ENCODE measurements at places on chromosomes 1 and 21.

DNA sequence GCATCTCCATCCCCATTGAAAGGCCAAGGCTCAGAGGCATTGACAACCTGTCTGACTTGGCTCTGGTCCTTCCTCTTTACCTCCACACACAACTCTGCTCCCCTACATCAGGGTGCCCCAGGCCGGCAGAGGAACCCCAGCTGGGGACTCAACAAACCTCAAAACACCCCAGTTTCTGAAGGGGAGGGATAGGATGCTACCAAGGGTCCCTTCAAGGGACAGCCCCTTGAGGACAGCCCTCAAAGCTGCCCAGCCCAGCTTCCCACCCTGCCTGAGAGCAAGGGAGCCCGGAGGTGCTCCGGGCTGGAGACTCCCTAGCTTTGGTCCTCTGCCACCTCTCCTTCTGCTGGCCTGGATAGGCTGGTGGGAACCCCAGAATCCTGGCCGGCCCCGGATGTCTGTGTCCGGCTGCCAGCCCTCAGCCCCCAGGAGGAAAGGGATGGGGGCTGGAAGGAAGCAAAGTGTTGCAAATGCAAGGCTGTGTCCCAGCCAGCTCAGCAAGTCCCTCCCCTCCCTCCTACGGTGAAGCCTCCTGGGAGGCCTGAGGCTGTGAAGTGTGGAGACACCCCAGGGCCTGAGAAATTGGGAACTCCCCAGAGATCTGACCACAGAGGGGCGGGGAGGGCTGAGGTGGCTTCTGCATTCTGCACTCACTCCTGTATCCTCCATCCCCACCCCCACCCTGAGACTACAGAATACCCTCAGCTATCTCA lies 1.1 kb upstream of the MARCKSL1 start:
- DNase-seq = peak; percentile 78

GRCh38 chr1:100708476-100709062 lies 11.0 kb upstream of the VCAM1 start:
- no peak for DNase-seq

DNA sequence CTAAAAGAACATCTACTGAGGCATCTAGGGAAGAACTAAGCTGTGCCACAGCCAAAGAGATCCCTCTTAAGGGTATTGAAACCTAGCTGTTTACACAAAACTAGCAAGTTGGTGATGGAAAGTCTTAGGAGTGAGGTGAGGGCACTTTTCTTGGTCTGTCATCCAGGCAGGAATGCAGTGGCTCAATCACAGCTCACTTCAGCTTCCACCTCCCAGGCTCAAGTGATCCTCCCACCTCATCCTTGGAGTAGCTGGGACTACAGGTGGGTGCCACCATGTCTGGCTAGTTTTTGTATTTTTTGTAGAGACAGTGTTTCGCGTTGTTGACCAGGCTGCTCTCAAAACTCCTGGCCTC lies 2.4 kb downstream of the PLEKHO1 start:
- DNase-seq = no peak

DNA sequence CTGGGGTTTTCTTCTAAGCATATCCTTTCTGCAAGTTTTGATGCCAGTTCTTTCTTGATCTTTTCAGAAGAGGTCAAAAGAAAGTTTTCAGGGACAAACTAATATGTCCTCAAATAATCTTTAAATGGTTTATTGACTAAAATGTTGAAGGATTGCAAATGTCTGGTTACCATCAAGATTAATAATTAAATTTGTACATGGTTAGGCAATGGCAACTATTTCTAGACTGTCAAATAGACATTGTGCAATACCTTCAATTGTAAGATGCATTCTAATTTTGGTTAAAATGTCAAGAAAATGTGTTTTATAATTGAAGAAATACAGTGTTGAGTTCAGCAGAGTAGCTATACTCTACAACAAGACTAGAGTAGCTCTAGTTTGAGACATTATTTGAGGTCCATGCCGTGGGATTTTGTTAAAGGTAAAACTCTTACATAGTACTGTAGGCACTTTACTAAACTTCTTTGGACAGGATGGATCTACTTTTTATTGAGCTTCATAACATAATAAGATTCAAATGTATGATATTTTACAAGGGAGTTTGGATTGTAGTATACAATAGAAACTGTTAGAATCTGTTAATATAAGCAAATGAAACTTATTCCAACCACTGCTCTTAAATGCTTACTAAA lies 22.6 kb downstream of the MAEL start:
- no peak for DNase-seq

GRCh38 chr1:179047636-179047997 lies 21.9 kb downstream of the FAM20B start:
- no peak for DNase-seq

- DNase-seq = peak; percentile 83
These were observed 9.7 kb downstream of the CD2 start for GRCh38 chr1:116763787-116764465.

DNA sequence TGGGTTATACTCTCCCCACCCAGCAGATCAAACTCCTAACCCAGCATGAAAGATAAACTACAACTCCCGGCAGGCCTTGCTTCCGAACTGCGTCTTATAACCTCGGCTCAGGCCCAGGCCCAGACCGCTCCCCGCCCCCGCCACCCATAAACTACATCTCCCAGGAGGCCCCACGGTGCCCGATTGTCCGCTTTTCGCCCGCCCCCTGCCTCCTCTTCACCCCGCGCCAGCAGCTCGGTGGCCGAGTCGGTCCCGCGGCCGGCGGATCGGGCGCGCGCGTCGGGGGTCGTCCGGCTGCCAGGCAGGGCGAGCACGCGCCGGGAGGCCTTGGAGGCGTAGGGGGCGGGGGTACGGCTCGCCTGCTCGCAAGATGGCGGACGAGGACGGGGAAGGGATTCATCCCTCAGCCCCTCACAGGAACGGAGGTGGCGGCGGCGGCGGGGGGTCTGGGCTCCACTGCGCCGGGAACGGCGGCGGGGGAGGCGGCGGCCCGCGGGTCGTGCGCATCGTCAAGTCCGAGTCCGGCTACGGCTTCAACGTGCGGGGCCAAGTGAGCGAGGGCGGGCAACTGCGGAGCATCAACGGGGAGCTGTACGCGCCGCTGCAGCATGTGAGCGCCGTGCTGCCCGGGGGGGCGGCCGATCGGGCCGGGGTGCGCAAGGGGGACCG lies at the start of gene SNX27:
Gene SNX27, plus strand, starts transcription at position 219 of the 669 bp plus-strand sequence. Its CDS starts 152 bp downstream, at position 371.
- DNase-seq = peak; percentile 95

- no peak for DNase-seq
These were observed 31.4 kb upstream of the DEPDC1 start for GRCh38 chr1:68528243-68528642.

DNA sequence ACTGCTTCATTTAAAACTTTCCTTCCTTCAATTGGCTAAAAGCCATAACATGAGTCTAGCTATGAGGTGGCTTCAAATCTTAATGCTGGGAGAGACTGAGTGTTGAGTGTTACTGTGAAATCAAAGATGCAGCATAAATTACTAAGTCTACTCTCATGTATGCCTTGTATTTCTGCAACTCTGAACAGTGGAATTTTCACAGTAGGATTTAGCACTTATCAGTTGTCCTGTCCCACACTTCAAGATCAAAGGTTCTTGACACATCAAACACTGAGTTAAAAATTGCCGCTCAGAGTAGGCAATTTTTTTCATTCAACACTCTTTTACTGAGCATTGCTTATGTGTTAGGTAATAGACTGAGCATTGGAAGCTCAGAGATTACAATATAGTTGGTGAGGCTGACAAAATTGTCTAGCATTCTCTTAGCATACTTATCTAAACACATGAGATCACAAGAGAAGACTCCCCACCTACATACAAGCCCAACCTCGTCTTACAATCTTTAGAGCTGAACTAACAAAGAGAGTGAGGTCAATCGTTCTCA lies 56.4 kb upstream of the ADORA3 start:
- no peak for DNase-seq

DNA sequence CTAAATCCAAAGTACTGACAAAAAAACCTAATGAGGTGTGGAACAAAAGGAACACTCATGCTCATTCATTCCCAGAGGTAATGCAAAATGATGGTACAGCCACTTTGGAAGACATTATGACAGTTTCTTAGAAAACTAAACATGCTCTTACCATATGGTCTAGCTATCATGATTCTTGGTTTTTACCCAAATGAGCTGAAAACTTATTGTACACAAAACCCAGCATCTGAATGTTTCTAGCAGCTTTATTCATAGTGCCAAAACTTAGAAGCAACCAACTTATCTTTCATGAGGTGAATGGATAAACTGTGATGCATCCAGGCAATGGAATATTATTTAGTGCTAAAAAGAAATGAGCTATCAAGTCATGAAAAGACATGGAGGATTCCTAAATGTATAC lies 318.4 kb upstream of the OLFM3 start:
- DNase-seq = no peak

- no peak for DNase-seq
These were observed 17.5 kb upstream of the COL6A2 start for GRCh38 chr21:46080171-46081021.

- DNase-seq = no peak
These were observed 306.2 kb downstream of the MATN1 start for GRCh38 chr1:30417001-30417700.

GRCh38 chr1:12085643-12086260 lies 22.6 kb downstream of the TNFRSF8 start:
- DNase-seq = no peak

- no peak for DNase-seq
These were observed 25.1 kb upstream of the SLC9A1 start for GRCh38 chr1:27179979-27180378.

DNA sequence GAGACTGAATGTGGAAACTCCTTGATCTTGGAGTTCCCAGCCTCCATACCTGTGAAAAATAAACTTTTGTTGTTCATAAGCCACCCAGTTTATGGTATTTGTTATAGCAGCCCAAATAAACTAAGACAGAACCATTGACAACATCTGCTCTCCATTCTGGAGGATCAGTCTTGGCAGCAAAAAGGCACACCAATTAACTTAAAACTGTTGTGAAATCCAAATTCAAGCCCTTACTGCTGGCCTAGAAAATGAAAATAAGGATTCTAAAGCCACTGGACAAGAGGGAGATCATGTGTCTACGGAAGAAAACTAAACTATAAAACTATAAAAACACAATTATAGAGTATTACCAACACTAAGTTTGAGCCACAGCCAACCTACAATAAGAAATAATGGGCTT lies 172.1 kb upstream of the RNPC3 start:
- no peak for DNase-seq

- DNase-seq = no peak
These were observed 76.6 kb downstream of the NOS1AP start for GRCh38 chr1:162145966-162146696.

DNA sequence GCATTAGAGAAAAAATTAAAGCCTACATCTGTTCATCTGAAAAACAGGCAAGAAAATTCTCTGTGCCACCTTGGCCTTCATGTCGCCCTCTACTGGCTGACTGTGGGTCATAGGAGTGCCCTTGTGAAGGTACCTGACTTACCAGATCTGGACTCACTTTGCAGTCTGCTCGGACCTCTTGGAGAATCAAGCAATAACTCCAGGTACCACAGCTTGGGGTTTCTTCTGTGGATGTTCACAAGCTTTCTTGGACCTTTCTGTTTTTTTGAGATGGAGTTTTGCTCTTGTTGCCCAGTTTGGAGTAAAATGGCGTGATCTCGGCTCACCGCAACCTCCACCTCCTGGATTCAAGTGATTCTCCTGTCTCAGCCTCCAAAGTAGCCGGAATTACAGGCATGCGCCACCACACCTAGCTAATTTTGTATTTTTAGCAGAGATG lies 2.4 kb upstream of the PRAMEF18 start:
- DNase-seq = peak; percentile 69

Data from activated CD4-positive, alpha-beta T cell treated with anti-CD3 and anti-CD28 coated beads for 36 hours (primary cell).